Activated naive CD4-positive, alpha-beta T cell treated with anti-CD3 and anti-CD28 coated beads, Interleukin-2, amount 10 ng/mL, durations not matched to agents 7 days and 5 days (primary cell): ENCODE measurements at places on chromosomes 12 and 14.

DNA sequence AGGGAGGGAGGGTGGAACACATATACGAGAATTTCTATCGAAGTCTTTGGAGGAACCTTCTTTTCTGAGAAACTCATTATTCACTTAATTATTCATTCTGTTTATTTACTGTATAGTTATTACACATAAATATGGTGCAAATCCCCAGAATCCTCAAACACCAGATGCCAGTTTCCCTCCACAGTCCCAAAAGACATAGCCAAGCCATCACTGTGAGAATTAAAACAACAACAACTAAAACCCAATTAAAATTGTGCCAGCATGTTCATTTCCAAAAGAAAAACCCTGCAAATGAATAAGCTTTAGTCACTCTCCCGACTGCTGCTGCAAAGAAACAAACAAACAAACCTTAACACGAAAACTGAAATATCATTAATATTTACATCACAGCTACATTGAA is 173.5 kb downstream of the EFCAB11 start:
- no peak for DNase-seq

- DNase-seq, result peak; percentile 13
Observed at GRCh38 chr12:52280796-52281560, 6.5 kb downstream of the KRT86 start.

DNA sequence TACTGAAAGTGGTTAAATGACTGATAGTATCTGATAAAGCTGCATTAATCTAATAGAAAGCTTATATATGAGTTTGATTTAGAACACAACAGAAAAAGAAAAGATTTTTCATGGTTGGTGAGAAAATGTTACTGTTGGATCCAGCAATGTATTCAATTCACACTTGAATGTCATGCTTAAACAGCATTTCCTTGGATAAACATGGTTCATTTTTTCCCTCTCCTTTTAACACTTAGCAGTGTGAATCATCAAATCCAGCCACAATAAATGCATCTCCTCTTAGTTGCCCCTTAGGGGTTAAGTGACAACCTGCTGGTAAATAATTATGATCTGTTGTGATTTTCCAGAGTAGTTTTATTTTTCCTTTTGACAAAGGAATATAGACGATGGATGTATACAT is 74.9 kb upstream of the GRIP1 start:
- no peak for DNase-seq

- peak; percentile 85 for DNase-seq
Observed at GRCh38 chr12:6426882-6427671, 17.7 kb upstream of the CD27 start.

DNA sequence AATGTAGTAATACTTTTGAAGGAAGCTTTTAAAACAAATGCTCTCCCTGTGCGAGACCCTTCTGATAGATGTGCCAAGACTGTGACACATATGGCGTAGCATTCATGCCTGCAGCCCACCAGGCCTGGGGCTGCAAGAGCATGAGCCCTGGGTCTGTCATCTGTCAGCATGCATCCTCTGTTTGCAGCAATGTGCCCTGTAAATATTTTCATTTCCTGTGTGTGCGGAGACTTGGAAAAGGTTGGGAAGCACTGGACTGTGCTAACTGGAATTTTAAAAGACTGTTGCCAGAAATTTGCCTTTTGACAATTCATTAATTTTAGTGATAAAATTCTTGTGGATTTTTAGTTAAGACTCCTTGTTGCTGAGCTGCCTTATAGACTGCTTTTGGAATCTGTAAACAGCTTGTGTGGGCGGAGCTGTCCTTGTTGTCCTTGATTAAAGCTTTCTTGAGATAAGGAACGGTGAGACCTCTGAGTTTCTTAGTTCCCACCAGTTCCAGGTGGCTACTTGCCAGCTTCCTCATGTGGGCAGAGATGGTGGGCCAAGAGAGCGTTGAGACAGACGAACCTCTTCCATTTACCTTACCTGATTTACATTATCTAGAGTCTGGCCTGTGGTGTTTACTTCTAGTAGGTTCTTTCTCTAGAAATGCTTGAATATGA is 23.4 kb downstream of the MARK3 start:
- DNase-seq, result no peak

GRCh38 chr14:71852181-71852580 is 80.0 kb upstream of the RGS6 start:
- no peak for DNase-seq

DNA sequence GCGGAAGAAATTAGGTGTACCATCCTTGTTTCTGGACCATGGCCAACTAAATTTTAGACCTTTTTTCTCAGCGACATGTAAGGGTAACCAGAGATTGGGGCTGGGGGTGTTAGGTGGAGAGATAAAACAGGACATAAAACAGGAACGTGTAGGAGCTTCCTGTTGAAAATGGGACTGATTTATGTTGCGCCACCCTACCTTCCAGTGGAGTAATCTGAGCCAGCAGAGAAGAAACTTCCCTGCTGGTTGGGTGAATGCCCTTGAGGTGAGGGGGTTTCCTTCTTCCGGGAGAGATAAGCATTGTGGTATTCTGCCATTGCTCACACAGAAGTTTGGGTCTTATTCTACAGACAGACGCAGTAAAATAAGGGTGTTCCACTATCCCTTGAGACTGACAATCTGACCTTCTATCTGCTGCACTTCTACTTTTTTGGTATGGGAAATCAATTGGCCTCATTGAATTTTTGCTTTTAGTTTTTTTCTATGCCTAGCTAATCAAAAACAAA is 417.6 kb downstream of the PCNX1 start:
- DNase-seq, result peak; percentile 42

- DNase-seq, result no peak
Observed at GRCh38 chr12:60263161-60263560, 667.3 kb downstream of the SLC16A7 start.

GRCh38 chr12:131720241-131720640 is 9.4 kb downstream of the SFSWAP start:
- DNase-seq, result no peak

- no peak for DNase-seq
Observed at GRCh38 chr14:71967704-71968103, 35.5 kb downstream of the RGS6 start.

GRCh38 chr14:105500036-105500725 is 9.1 kb downstream of the TEDC1 start:
- no peak for DNase-seq

- DNase-seq, result no peak
Observed at GRCh38 chr12:90622431-90622830, 332.5 kb downstream of the CCER1 start.

DNA sequence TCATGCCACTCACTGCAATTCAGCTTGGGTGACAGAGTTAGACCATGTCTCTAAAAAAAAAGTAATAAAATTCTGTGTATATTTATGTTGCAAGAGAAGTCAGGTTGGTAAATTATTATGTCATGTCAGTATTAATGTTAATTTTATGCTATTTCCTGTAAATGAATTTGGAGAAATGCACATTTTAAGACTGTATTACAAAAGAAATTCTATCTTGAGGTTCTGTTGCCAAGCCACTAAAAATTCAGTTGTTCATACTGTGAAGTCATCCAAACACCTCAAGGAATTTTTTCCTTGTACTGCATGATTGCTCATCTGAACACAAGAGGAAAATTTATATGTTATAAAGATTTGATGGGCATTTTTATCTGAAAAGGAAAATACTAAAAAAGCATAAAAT is 23.3 kb upstream of the HMGA2 start:
- DNase-seq, result no peak

DNA sequence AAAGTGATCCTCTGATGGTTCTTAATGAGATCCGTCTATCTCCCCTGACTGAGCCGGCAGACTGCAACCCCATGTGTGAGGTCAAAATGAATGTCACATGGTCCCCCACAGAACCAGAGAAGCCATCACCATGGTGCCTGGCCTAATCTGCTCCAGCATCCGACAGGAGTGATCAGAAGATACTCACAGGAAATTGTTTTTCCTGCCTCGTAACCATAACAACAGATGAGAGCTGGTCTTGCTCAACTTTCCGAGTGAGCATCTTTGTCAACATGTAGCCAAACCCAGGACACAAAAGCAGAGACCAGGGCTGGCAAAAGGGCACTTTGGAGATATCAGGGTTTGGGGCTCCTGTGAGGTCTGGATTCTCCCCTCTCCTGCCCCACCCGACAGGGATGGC is 72.1 kb upstream of the C14orf180 start:
- no peak for DNase-seq

DNA sequence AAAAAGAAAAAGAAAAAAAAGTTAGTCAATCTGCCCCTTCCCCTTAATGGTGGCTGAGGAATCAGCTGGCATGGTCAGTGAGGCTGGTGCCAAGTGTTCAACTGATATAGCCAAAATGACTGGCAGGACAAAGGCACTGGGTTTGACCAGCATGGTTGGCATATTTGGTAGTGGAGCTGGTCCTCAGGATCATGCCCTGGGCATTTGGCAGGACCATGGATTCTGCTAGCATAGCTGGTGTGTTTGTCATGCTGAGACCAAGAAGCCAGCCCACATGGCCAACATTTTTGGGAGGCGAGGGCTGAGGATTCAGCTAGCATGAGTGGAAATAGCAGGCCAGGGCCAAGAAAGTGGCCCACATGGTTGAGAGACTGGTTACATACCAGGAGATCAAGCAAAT is 136.5 kb downstream of the FBXL14 start:
- no peak for DNase-seq

DNA sequence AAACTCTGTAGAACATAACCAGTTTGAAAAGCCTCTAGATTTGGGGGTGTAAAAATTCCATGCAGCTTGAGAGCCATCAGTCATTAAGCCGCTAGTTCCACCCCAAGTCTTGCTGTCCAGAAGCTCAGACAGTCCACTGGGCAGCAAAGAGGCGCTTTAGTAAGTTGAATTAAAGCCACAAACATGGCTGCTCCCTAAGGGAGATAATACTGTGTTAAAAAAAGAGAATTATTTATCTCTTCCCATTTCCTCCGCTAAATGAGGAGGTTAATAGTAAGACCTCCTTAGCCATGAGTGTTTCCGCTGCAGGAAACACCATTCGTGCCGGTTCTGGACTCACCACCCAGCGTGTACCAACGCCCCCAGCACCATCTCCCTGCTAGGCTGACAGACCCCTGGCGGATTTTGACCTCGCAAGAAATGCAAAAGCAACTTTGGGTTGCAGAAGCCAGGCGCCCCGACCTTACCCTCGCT is 536 bp downstream of the TM7SF3 start:
- no peak for DNase-seq

GRCh38 chr14:75824318-75824717 is 157.5 kb downstream of the TGFB3 start:
- no peak for DNase-seq

- DNase-seq, result peak; percentile 44
Observed at GRCh38 chr14:104392001-104392395, 187.6 kb upstream of the C14orf180 start.

DNA sequence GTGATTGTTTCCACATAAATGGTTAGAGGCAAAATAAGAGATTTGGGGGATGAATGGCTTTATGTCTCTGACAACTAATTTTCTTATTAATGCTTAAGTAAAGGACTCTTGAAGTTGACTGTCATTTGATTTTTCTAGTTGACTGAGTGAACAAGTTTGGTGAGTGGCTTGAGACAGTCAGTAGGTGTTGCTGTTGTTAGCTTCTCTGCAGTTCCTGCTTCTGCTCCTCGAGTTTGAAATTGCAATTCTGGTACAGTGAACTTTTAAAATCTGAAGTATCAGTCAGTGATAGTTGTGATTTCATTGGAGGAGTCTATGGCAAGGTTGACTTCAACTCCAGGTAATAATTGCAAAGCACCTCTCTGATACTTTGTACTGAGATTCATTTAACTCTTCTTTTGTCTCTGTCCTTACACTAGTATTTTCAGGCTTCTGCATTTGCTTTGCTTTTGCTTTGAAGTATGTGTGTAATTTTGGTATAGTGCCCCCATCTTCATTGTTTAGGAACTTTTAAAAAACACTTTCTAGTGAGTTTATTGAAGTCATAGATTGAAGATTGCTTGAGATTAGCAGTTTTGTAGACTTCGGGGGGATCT is 415.5 kb downstream of the PCNX1 start:
- DNase-seq, result peak; percentile 33

DNA sequence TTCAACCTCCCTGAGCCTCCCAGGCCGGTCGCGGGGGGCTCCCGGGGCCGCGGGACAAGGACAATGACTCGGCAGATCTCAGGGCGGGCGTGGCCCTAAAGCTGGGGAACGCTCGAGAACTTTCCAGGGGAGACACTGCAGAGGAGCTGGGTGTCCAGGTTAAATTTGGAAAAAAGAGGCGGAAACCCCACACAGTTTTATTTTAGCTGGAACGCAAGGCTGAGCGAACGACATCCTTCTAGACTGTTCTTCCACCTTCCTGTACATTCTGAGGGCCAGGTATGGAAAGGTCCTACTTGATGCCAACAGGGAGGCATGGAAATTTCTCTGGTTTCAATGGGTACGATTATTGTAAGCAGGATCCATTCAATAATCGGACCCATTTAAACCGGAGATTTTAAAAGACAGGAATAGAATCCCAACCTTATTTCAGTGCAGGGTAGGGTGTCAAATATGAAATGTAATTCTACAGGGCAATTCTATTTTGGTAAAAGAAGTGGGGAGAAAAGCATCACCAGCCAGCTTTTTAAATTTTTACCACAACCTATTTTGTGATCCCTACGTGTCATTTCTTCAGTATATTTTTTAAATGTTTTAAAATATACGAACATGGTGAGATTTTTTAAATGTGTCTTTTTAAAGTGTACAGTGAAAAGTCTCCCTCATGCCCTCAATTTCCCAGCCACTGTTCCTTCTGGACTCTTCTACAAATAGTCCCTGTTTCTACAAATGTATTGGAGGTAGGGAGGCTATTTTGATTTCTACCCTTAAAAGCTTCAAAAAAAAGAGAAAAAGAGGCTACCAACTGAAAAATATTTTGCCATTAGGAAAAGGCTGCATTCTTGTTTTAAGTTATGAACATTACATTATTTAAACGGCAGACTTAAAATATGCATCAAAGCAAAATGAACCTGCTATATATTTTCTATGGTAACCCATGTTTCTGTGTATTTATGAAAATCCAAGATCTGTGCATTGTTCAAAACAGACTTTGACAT is 1.1 kb upstream of the UBC start:
- DNase-seq, result no peak

DNA sequence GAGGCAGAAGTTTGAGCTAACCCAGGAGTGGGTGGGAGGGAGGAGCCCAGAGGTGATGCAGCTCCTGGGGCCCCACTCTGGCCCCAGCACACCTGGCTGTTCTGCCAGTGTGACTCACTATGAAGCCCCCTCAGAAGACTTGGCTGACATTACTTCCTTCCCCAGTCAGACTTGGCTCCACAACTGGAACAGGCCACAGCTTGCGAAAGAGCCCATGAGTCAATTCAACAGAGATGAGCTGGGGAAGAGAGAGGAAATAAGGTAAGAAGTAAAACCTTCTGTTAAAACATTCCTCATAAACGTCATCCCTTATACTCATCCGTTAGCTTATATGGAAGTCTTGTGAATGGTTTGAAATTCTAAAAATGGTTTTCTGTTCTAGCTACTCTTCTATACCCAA is 245.9 kb downstream of the ADAMTS20 start:
- DNase-seq, result no peak

DNA sequence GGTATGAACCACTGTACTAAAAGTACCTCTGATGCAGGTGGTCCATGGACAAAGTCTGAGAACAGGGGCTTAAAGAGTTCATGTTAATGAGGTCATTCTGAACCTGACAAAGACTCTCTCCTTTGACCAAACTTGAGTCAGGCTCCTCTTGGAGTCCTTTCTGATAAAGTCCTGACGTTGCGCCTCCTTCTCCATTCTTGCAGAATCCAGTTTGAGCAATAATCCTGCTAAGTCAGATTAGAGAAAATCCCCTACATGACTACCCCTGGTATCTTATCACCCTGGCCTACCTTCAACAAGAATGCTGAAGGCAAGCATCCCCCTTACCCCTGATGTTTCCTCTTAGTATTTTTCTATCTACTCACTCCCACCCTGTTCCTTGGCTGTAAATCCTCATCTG is 46.0 kb upstream of the ISM2 start:
- no peak for DNase-seq
